ENCODE measurements at places on chromosomes 16 and 17.
A peak's percentile ranks its signal among the peaks of the same experiment; 100 is the strongest.

- DNase-seq = no peak
Observed at GRCh38 chr17:33447090-33447489, 154.0 kb upstream of the ASIC2 start.

DNA sequence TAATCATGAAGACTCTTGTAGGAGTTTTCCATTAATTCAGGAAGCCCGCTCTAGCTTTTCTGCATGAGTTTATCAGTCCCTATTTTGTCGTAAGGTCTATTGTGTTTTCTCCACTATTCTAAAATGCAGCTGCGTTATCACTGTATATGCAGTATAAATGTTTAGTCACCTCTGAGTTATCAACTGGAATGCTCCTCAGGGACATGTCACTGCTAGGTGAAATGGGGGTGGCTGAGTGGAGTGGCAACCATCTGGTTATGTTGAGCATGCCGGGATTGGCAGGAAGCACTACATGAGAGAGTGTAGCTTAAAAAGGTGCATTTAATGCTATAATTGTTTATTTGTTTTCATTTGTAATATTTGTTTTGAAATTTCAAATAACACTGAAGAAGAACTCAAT is 285.2 kb upstream of the ELAC2 start:
- no peak for DNase-seq

DNA sequence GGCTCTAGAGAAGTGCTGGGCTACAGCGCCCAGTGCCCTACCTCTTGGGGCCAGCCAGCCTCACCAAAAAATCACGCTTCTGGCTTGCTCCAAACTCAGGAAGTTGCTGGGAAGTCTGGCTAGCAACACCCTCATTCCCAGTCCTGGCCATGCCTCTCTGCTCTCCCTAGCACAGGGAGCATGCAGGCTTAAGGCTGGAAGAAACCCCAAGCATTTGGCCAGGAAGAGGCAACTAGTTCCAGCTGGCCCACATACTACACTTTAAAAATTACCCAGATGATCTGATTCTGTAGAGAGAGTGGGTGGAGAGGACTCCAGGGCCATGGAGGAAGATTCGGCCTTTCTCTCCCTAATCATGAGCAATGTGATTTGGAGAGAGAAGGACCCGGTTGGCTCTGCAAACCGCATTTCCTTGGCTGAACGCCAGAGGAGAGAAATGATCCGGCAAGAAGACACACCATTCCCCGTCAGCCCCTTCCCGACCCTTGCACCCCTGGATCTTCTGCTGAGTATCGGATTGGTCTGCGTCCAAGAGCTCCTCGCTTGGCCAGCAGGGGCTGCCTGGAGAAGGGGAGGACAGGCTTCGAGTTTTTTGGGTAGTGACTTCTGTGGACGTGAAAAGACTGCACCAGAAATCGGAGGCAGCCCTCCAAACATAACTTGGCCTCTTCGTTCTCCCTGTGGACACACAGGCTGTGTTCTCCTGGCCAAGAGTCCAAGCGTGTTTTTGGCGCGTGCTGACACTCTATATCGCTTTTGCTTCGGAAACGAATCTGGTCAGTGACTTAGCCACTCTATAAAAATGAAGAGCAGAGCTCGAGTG is 406.3 kb downstream of the WWOX start:
- no peak for DNase-seq

- DNase-seq = no peak
Observed at GRCh38 chr17:40327735-40328385, 18.9 kb downstream of the RARA start.

- DNase-seq = peak; percentile 16
Observed at GRCh38 chr17:15945527-15946191, 729 bp downstream of the ADORA2B start.

DNA sequence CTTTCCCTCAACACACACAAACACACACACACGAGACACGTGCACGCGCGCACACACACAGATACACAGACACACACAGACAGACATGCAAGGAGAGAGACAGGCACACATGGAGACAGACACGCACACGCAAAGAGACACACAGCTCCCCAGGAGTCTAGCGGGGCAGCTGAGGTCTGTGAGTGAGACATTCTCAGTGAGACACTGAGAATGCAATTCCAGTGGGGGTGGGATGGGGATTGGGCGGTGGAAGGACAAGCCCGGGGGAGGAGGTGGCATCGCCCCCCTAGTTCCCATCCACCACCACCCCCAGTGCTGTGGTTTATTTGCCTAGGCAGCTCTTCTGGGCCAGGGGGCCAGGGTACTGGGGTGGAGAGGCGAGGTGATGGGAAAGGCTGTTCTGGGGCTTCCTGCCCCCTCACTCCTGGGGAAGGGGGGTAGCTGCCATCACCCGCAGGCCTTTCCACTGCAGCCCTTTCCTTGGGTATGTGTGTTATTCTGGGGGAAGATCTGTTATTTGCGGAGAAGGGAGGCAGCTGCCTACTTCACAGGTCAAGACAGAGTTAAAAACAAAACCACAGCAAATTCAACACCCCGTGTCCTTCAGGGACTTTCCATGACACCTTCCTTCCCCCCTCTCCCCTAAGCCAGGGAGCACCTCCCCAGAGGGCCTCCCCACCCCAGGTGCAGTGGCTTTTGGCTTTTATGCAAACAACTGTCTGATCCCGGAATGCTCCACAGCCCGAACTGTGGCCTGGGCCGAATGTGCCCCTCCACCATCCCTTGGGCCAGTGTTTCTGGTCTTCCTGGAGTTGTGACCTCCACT is 18.0 kb downstream of the GRB7 start:
- DNase-seq = no peak

GRCh38 chr17:77509599-77509998 is 368.8 kb downstream of the SEC14L1 start:
- DNase-seq = no peak

DNA sequence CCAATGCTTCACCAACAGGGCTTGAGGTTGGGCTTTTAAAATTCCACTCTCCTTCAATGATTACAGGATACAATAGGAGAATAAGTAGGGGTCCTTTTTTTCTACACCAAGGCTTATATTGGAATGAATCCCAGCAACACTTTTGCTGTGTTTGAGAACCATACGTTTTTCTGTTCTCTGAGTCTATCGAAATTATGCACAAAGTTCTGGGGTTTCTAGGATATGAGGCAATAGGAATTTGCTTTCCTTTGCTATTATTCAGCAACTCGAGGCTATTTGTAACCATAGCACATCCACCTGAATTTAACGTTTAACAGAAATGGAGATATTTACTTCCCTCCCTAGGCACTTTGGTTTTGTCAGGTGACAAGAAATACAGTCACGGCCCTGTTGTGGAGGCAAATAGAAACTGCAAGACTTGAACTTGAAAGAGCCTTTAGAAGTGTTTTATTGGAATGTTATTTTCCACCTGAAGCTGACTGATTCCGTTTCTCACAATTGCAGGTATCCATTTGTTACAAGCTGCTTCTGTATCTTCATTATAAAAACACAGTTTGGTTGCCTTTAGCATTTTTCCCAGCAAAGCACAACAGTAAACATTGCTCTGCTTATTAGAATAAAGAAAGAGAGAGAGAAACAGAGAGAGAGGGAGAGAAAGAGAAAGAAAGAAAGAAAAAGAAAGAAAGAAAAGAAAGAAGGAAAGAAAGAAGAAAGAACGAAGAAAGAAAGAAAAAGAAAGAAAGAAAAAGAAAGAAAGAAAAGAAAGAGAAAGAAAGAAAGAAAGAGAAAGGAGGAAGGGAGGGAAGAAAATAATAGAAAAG is 109.6 kb downstream of the HS3ST3A1 start:
- no peak for DNase-seq

- DNase-seq = no peak
Observed at GRCh38 chr17:72602517-72603419, 481.9 kb downstream of the SOX9 start.

- peak; percentile 54 for DNase-seq
Observed at GRCh38 chr17:46194393-46195216, 1.4 kb upstream of the KANSL1 start.

DNA sequence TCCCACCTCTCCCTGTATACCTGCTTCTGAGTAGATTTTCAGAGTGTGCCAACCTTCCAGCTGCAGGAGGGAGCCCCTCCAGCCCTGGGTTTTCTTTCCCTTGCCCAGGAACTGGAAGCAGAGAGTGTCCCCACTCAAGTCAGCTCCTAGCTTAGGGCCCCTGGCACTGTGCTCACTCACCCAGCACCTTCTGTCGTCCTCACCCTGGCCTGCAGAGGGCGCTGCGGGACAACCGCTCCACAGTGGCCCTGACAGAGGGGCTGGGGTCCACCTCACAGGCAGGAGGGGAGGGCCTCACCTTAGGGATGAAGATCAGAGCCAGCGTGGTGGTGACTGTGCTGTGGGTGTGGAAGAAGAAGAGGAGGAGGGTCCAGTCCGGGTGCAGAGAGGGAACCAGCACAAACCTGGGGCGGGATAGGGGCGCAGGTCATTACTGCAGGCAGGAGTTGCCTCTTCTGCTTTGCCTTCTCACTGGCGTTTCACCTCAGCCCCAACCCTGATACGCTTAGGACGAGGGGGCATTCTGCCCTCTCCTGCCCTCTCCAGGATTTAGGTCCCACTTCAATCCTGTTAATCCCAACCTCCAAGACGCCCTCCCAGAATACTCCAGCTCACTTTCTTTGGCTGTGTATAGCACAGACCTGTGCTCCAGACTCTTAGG is 10.0 kb downstream of the GPR179 start:
- no peak for DNase-seq

DNA sequence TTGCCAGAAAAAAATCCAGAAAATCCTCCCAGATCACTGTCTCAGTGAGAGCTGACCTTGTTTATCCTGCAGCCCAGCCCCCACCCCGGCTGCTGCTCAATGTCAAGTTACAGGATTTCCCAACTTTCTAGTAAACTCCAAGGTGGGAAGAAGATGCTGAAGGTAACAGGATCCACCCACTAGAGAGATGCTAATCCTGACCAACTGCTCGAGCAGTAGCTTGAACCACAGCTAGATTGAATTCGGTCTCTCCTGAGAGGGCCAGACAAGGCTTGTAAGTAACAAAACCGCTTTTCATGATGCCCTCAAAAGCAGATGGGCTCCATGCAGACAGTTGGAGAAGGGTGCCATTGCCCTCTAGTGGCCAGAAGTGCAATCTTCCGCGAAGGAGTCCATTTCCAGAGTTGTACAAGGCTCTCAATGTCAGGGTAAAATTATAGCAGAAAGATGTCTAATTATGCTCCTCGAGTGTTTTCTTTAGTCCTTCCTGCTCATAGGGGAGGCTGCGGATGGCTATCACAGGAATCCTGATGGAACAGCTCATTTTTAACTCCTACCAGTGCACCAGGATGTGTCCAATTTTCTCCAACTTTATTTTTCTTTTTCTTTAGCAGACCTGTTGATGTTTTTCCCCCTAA is 3.9 kb downstream of the CDH11 start:
- peak; percentile 78 for DNase-seq

- DNase-seq = no peak
Observed at GRCh38 chr17:13001991-13002615, 15.7 kb downstream of the ELAC2 start.

GRCh38 chr17:42841975-42842685 is 2.2 kb upstream of the AOC2 start:
- no peak for DNase-seq

GRCh38 chr17:75344666-75345065 is 55.4 kb upstream of the SLC25A19 start:
- DNase-seq = no peak

GRCh38 chr17:29571486-29571882 is 3.0 kb downstream of the TP53I13 start:
- DNase-seq = no peak

GRCh38 chr16:83653785-83654184 is 154.0 kb upstream of the HSBP1 start:
- DNase-seq = no peak

GRCh38 chr16:67278773-67279295 is 498 bp upstream of the PLEKHG4 start:
- peak; percentile 31 for DNase-seq

- DNase-seq = no peak
Observed at GRCh38 chr16:9870962-9871361, 311.3 kb downstream of the GRIN2A start.

- DNase-seq = no peak
Observed at GRCh38 chr16:84753412-84754326, 53.9 kb downstream of the USP10 start.

- DNase-seq = no peak
Observed at GRCh38 chr17:18185391-18185790, 1.8 kb downstream of the ALKBH5 start.

DNA sequence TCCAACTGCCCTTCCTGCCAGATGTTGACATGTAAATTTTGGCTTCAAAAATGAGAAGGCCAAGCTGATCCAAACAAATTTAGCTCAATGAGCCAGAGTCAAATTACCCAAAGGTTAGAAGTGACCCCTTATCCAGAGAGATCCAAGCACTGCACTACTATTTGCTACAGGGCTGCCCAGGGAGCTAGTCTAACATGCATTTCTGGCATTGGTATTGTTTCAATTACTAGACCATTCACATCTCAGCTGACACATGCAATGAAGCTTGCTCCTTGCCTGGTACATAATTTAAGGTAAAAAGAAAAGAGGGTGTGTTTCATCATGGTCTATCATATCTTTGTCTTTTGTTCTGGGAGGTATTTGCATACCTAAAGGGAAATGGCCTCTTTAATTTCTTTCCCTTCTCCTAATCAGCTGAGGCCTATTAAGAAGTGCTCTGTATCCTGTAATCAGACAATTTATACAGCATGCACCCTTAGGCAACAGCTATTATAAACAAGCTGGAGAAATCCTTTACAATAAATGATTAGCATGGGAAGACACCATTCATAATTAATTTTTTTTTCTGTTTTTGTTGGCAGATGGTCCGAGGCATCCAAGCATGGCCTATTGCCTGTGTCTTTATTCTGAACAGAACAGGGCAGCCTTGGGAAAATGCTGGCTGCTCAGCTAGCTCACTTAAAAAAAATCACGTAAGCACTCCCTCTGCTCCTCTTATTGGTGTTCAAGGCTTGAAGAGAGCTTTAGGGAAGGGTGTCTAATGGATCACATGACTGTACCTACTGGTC is 161.5 kb upstream of the SALL1 start:
- no peak for DNase-seq

DNA sequence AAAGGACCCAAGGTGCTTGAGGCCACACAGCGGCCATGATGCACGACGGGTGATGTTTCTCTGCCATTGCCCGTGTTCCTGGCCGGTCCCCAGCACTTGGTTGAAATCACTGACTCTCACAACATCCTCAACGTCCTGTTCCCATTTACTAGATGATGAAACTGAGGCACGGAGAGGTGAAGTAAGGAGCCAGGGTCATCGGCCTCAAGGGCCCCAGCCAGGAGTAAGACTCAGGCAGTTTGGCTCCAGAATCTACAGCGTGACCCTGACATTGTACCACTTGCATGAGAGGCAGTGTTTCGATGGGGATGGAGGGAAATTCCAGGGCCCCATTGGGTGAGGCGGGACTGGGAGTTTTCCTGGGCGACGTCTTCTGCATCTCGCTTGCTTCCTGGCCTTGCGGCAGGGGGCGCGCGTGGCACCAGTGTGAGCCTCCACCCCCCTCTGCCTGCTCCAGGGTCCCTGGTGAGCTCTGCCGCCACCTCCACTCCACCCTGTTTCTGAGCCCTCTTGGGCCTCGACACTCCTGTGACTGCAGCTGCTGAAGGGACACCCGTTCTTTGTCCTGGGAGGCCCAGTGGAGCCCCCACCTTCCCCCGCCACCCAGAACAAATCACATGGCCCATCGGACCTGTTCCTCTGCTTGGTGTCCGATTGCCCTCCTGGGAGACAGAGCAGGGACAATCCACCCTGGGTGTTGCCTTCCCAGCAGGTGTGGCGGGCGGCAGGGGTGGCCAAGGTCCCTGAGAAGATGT is 133.0 kb upstream of the GSE1 start:
- no peak for DNase-seq
